ENCODE measurements at places on chromosomes 6 and 20.

DNA sequence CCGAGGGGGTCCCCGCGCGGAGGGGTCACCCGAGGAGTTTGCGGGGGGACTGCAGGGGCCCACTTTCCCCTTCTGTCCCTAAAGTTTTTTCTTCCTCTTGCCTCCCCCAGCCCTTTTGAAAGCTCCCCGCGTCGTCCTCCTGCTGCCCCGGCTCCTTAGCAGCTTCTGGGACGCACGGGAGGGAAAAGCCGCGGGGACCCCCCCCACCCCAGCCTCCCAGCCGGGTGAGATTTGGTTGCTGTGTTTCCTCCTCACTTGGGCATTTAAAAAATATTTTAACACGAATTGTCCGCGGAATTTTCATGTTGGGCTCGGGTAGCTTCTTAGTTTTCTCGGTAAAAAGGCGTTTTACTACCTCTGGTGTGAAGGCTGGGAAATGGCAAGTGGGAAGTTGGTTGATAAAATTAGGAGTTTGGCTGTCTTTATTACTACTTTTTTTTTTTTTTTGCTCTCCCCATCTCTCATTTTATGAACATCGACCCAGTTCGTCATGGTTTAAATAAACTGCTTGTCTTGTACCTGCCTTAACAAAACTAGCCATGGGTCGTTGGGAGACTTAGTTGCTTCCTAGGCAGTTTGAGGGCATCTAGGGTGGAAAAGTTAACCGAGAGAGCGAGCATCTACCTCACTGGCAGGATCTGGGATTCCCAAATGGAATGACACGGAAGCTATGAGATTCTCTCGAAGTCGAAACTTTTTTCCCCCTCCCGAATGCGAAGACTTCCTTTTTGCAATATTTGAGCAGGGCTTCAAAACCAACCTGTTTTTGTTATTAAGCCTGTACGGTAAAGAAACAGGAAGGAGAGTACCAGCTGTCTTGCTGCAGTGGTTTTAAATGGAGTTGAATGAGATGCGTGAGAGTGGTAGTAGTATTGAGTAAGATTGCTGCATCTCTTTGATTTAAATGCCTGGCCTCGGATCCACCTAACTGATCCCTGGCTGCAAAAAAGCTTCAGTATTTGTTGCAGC is 868 bp downstream of the NCOA3 start:
- DNase-seq = peak; percentile 41

DNA sequence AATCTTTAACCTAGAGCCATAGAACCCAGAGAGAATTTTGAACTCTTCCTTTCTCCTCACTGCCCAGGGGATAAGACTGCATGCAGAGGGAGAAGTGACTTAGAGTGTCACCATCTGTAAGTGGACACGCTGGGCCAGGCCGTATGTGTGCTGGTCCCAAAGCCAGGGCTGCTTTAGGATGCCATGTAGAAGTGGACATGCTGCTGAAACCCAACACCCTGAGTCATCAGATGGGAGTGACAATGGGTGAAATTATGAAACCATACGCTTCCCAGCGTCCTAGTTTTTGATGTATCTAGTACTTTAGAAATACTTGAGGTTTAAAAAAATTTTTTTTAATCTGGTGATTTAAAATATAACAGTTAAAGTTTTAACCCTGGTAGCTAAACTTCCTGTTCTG is 191.1 kb downstream of the FNDC1 start:
- DNase-seq = no peak

- DNase-seq = no peak
Measured at GRCh38 chr6:29813066-29813465, 14.6 kb upstream of the HLA-G start.

- no peak for DNase-seq
Measured at GRCh38 chr20:50085481-50086365, 27.2 kb downstream of the UBE2V1 start.

- no peak for DNase-seq
Measured at GRCh38 chr6:161327360-161327953, 53.6 kb upstream of the AGPAT4 start.

- no peak for DNase-seq
Measured at GRCh38 chr6:16239798-16240123, 1.4 kb downstream of the GMPR start.

GRCh38 chr20:58372806-58373205 is 16.2 kb upstream of the VAPB start:
- no peak for DNase-seq

GRCh38 chr6:131741688-131742393 is 31.0 kb upstream of the CTAGE9 start:
- DNase-seq = no peak

GRCh38 chr20:58923117-58923712 is 57.8 kb upstream of the NELFCD start:
- DNase-seq = no peak

- DNase-seq = no peak
Measured at GRCh38 chr6:2542858-2543218, 207.9 kb downstream of the MYLK4 start.

DNA sequence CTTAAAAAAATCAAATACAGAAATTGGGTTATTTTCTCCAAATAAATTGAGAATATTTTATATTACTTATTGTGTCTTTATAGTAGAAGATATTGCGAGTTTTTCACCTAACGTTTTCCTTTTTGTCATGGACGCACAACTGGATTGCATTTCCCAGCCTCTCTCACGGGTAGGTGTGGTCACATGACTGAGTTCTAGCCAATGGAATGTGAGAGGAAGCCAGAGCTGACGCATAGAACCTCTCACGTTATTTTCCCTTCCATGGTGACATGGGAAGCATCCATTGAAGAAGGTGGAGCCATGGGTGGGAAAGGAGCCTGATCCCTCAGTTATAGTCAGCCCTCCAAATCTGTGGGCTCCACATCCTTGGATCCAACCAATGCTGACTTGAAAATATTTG is 155.9 kb upstream of the UST start:
- no peak for DNase-seq

GRCh38 chr20:51313358-51313827 is 229.1 kb downstream of the NFATC2 start:
- DNase-seq = no peak

GRCh38 chr20:14634665-14635064 is 297.3 kb upstream of the FLRT3 start:
- DNase-seq = no peak

DNA sequence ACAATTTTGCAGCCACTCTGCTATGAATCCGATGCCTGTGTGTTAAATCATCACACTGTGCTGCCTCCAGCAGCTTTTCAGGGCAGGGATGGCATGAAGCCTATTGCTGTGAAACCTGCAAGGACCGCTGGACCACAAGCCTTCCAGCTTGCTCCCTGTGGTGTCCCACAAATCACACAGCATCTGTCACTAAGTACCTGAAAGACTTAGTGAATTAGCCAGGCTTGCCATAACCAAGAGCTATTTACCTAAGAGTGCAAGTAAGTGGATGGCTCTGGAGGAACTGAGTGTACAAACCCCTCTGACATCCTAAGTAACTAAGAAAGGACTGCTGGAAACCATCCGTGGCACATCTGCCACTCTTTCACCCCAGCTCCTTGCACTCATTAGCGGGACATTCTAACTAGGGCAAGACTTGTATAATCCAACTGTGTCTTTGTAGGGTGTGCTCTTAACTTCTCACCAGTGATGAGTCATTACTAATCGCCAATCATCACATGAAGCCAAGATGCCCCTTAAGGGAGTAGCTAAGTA is 34.7 kb downstream of the FOXQ1 start:
- no peak for DNase-seq

DNA sequence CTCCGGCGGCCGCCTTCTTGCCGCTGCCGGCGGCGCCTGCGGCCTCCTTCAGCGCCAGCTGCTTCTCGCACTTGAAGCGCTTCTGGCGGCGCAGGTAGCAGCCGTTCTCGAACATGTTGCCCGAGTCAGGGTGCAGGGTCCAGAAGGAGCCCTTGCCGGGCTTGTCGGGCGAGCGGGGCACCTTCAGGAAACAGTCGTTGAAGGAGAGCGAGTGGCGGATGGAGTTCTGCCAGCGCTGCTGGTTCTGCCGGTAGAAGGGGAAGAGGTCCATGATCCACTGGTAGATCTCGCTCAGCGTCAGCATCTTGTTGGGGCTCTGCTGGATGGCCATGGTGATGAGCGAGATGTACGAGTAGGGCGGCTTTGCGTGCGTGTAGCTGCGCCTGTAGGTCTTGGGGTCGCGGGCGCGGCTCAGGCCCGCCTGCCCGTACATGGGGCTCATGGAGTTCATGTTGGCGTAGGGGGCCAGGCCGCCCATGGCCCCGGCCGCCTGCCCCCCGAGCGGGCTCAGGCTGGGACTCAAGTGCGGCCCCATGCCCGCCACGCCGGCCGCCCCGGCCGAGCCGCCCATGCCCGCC is 1.9 kb downstream of the FOXA2 start:
- no peak for DNase-seq

GRCh38 chr20:32506721-32507120 is 78.4 kb downstream of the NOL4L start:
- no peak for DNase-seq

GRCh38 chr6:110880651-110881050 is 6.1 kb downstream of the AMD1 start:
- no peak for DNase-seq

DNA sequence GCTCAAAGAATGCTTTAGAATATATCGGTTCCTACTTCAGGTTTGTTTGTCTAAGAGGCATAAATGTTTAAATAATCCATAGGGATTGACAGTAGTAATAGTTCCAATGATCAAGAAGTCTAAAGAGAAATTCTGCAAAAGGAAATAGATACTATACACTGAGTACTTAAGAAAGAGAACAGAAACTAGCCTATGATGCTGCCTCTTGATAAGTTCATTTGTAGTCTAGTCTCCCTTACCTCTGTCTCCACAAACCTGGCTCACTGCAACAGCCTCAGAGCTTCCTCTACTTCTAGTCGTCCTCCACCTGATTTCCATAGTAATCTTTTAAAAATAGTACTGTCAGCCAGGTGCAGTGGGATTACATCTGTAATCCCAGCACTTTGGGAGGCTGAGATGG is 511.8 kb downstream of the LMBRD1 start:
- DNase-seq = no peak

DNA sequence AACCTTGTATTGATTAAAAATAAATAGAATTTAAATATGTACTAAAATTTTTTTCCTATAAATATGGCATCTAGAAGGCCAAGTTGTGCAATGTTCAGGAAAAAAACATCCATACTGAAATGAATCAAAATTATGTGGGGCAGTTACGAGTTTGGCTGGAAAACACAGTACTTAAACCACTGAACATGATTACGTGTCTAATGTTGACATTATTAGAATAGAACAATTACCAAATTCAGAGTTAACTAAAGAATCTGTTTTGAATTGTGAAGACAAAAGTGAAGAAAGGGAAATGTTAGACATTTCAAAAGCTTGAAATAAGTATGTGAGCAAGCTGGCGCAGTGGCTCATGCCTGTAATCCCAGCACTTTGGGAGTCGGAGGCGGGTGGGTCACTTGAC is 57.2 kb downstream of the KLHL31 start:
- DNase-seq = no peak

- DNase-seq = no peak
Measured at GRCh38 chr6:28856620-28857005, 67.2 kb downstream of the TRIM27 start.

- no peak for DNase-seq
Measured at GRCh38 chr20:19565736-19566135, 192.3 kb upstream of the RIN2 start.

GRCh38 chr6:44039839-44040350 is 87.4 kb downstream of the MRPL14 start:
- no peak for DNase-seq

Measured in stimulated activated CD4-positive, alpha-beta T cell treated with anti-CD3 and anti-CD28 coated beads, Interleukin-4, amount 100 ng/mL, for 1 hour (primary cell).